ENCODE measurements at places on chromosomes 6 and 20. TPM values are rescaled to one million over a fixed set of nuclear protein-coding genes. Genes with fewer than 3 reads are reported as not detected.
A peak's percentile ranks its signal among the peaks of the same experiment; 100 is the strongest.

DNA sequence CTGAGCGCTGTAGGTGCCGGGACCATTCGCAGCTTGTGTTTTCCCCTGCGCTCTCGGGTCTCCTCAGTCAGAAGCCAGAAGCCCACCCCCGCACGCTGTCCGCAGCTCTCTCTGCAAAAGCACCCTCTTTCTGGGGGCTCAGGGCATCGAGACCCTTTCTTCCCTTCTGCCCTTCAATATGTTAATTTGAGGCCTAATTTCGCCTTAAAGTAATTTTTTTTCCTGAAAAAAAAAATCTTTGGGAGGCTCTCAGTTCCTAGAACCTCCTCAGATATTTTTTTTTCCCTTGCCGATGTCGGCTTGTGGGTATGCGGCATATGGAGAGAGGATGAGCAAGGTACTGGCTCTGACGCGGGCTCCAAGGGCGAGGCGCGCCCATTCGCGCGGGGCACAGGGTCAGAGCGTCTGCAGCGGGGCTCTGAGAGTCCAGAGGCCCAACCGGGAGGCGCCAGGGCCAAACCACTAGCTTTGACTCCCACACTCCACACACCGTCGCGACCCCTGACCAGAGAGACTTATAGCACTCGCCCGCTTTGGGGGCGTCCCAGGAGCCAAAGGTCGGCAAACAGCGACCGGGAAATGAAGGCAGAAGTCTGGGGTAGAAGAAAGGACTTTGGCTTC lies 893 bp downstream of the PRDM13 start:
- no peak for DNase-seq
- no peak overlapping the region for H3K4me3 ChIP-seq
- H3K27me3 ChIP-seq: peaks cover 96% of the 10 kb centered on the region
- peaks cover 16% of the 10 kb centered on the region for H3K4me1 ChIP-seq
- no peaks in the 10 kb centered on the region for H3K36me3 ChIP-seq

Gene RAE1
- 65.6 TPM for total RNA-seq

Gene STMND1
- total RNA-seq: not detected

DNA sequence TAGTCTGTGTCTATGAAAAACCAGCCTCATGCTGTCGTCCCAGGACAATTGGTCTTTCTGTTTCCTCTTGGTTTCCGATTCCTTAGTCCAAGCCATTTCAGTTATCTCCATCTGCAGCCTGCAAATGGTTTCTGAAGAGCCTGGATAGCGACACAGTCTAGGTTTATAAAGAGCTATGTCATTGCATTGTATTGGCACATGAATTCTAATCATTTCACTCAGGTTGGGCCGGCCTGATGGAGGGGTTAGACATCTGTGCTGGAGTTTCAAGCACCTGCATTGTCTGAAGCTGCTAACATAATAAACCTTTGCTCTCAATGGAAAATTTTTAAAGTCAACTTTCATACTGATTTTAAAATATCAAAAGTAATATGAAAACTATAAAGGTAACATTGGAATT lies 232.6 kb upstream of the MAP3K7 start:
- no peaks in the 10 kb centered on the region for H3K4me1 ChIP-seq
- no peak for DNase-seq
- H3K27ac ChIP-seq: no peak overlapping the region
- no peaks in the 10 kb centered on the region for H3K27me3 ChIP-seq
- no peaks in the 10 kb centered on the region for H3K36me3 ChIP-seq

GRCh38 chr6:35363293-35363750 lies 21.0 kb downstream of the PPARD start:
- H3K36me3 ChIP-seq: peaks cover 10% of the 10 kb centered on the region
- peaks cover 2% of the 10 kb centered on the region for H3K4me1 ChIP-seq
- H3K27me3 ChIP-seq: no peaks in the 10 kb centered on the region
- peak; percentile 63 for DNase-seq
- no peak overlapping the region for H3K27ac ChIP-seq

GRCh38 chr6:43331470-43331869 lies 22.8 kb upstream of the CRIP3 start:
- DNase-seq: no peak
- no peak overlapping the region for H3K4me3 ChIP-seq
- no peaks in the 10 kb centered on the region for H3K36me3 ChIP-seq
- no peaks in the 10 kb centered on the region for H3K27me3 ChIP-seq

DNA sequence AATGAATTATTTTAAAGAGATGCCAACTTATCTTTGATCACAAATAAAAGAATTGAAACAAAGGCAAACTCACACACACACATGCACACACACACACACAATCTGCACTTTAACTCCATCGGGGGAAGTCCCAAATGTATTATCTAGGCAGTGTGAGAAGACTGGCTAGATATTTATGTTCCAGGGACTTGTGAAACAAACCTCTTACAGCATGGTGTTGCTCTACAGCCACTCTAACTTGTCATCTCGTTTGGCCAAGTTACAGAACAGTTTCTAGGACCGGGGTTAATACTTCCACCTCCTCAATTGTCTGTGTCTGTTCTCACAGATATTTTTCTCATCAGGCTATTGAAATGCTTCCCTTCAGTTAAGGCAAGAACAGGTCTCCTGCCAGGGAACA lies 855.0 kb downstream of the EPHA7 start:
- no peaks in the 10 kb centered on the region for H3K36me3 ChIP-seq
- no peak for DNase-seq
- H3K4me1 ChIP-seq: no peaks in the 10 kb centered on the region
- H3K4me3 ChIP-seq: no peak overlapping the region
- H3K27me3 ChIP-seq: no peaks in the 10 kb centered on the region
- H3K27ac ChIP-seq: no peak overlapping the region

Gene ZNF334
- 3.2 TPM for total RNA-seq

Gene RCAN2
- 69.2 TPM for total RNA-seq

DNA sequence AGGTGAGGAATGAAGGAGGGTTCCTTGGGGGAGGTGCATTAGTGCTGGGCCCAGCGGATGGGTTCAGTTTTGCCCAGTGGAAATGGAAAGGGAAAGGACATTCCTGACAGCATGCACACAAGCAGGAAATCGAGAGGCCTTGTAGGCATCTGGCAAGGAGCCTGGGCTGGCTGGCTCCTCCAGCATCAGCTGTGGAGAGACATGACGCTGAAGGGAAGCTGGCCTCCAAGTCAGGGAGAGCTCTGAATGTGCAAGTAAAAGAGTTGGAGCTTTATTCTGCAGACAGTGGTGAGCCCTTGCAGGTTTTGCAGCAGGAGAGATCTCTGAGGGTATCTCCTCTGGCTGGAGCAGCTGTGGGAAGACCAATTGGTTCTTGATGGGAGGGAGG lies 154.3 kb downstream of the MRPL14 start:
- H3K4me3 ChIP-seq: no peak overlapping the region
- no peaks in the 10 kb centered on the region for H3K36me3 ChIP-seq

DNA sequence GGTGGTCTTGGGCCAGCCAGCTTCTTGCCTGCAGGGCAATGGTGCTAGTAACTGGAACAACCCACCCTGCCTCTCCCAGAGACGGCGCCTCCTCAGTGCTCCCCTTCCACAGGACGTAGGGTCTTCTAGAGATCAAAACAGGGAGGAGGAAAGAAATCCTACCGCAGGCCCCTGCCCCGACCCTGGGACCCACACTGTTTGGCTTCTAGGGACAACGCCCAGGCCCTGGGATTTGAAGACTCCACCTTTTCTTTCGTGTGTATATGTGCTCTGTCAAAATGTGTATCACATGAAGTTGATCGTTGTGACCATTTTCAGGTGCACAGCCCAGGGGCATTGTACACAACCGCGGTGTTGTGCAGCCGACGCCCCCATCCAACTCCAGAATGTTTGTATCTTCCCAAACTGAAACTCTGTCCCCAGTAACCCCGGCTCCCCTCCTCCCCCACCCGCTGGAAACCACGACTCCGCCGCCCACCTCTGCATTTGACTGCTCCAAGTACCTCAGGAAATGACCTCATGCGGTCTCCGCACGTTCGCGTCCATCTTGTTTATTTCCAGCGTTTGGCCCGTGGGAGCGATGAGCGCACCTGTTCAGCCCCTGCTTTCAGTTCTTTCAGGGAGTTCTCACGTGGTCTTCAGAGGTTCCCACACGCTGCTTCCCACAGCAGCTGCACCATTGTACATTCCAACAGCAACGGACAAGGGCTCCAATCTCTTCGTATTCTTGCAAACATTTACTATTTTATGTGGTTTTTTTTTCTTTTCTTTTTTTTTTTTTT lies 3.4 kb upstream of the BHLHE23 start:
- peak; percentile 70 for DNase-seq
- H3K27ac ChIP-seq: no peak overlapping the region
- H3K36me3 ChIP-seq: no peaks in the 10 kb centered on the region
- peaks cover 18% of the 10 kb centered on the region for H3K4me1 ChIP-seq
- peaks cover 51% of the 10 kb centered on the region for H3K27me3 ChIP-seq
